NT2/D1 (cell line): ENCODE measurements at places on chromosomes 7 and 10.

- no peak for DNase-seq
Measured at GRCh38 chr7:106177738-106178592, 65.9 kb upstream of the SYPL1 start.

DNA sequence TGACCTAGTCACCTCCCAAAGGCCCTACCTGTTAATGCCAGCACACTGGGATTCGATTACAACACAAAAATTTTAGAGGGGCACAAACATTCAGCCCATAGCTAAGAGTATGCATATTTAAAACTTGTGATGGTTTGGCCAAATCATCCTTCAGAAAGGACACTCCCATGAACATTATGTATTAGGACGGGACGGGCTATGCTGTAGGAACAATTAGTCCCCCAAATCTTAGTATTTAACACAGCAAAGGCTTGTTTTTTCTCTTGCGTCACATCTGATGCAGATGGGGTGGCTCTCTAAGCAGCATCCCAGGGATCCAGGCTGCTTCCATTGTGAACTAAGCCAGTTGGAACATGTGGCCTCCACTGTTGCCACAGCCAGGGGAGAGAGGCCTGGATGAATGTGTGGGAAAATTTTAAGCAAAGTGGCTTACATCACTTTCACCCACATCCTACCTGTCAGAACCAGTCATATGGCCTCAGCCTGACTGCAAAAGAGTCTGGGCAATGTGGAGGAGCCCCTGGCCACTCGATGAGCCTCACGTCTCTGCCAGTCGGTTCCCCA is 26.6 kb downstream of the CHST3 start:
- DNase-seq = no peak

- no peak for DNase-seq
Measured at GRCh38 chr7:96397936-96398598, 76.2 kb upstream of the SLC25A13 start.

- DNase-seq = no peak
Measured at GRCh38 chr10:15815242-15815885, 44.9 kb downstream of the MINDY3 start.

DNA sequence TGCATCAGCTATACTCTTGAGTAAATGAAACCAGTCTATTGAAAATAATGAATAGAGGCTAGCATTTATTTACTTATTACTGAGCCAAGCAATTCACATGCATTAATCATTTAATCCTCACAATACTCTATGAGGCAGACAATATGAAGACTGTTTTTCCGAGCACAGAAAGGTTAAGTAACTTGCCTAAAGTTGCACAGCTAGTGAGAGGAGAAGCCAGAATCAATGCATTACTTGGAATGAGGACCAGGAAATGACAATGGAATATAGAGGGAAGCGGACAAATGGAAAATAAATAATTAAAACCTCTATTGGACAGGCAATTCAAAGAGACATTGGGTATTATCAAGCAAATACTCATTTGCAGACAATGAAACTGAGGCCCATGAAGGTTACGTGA is 207.6 kb upstream of the PRKCQ start:
- no peak for DNase-seq

- no peak for DNase-seq
Measured at GRCh38 chr7:132509643-132510042, 66.6 kb downstream of the PLXNA4 start.

- DNase-seq = no peak
Measured at GRCh38 chr10:42926843-42927242, 144.2 kb downstream of the BMS1 start.

DNA sequence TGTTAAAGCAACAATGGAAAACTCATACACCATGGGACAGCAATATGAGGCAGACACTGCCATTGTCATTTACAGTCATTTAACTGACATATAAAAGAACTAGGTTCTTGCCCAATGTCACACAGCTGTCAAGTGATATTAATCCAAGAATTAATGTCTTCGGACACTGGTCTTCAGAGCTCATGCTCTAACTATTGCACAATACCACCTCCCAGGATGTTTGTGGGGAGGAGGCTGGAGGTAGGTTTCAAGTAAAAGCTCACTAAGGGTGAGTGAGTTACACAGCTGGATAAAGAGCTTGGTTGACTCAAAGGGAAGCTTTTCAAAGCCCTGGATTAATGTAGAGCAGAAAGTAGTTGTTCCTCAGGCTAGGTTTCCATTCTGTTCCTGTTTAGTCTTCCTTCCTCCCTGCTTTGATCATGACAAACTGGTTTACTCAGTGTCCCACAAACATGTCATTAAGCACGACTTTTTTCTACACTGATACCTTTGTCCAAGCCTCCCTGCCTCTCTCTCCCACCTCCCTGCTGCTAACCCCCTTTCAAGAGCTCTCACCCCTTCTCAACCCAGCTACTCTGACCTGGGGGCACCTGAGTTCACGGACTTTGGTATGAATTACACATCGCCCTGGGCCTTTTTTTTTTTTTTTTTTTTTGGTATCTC is 987 bp upstream of the EXOC6 start:
- no peak for DNase-seq

- no peak for DNase-seq
Measured at GRCh38 chr10:88670497-88670896, 6.3 kb downstream of the LIPF start.

DNA sequence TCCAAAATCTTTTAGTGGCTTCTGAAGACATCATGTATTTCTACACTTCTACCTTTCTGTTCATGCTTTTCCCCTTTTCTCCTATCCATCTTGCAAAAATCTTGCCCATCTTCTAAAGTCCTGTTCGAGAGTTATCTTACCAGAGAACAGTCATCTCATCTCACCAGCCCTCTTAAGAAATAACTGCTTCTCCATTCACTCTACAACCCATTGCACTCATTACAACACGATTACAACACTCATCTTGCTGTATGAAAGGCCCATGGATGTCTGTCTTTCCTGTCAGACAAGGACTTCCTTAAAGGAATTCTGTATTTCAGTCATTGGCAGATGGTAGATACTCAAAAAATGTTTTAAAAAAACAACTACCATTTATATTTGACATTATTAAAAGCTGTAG is 30.8 kb downstream of the ZNF438 start:
- DNase-seq = no peak

- no peak for DNase-seq
Measured at GRCh38 chr10:69752479-69752878, 49.2 kb upstream of the COL13A1 start.

DNA sequence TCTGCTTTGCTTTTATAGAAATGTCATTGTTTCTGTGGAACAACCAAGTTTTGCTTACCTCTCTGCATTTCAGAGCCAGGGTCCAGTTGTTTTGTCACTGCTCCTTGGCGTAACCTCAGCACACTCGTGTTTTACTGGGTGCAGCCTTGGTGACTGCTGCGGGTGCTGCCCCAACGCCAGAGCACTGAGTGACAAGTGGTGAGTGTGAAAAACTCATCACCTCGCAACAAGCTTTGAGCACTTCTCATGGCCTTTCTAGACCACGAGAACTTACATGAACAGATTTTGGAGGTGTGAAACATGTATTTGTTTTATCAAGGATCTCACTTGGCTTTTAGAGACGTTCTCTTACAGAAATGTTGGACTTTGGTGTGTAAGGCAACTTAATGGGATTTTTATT is 31.0 kb downstream of the GLRX3 start:
- DNase-seq = no peak

DNA sequence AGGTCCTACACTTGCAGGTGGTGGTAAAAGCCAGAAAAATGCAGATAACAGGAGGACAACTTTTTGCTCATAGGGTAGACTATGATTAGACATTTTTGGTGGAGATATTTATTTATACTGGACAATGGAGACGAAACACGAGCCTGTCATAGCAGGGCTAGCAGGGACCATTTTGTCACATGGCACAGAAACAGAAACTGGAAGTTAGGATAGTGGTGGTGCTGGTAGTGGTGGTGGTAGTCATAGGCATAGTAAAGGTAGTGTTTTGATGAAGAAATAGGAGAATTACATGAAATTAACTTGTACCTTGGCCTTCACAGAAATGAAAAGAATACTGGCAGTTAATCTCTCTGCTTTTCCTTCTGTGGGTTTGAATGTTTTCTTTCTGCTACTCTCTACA is 8.8 kb upstream of the MGAM start:
- DNase-seq = no peak

- DNase-seq = no peak
Measured at GRCh38 chr10:70966646-70967553, 78.5 kb upstream of the PCBD1 start.
